Mesothelial cell of epicardium (in vitro differentiated cells): ENCODE measurements at places on chromosomes 16 and 17. TPM values are rescaled to one million over a fixed set of nuclear protein-coding genes. Genes with fewer than 3 reads are reported as not detected.
A peak's percentile ranks its signal among the peaks of the same experiment; 100 is the strongest.

DNA sequence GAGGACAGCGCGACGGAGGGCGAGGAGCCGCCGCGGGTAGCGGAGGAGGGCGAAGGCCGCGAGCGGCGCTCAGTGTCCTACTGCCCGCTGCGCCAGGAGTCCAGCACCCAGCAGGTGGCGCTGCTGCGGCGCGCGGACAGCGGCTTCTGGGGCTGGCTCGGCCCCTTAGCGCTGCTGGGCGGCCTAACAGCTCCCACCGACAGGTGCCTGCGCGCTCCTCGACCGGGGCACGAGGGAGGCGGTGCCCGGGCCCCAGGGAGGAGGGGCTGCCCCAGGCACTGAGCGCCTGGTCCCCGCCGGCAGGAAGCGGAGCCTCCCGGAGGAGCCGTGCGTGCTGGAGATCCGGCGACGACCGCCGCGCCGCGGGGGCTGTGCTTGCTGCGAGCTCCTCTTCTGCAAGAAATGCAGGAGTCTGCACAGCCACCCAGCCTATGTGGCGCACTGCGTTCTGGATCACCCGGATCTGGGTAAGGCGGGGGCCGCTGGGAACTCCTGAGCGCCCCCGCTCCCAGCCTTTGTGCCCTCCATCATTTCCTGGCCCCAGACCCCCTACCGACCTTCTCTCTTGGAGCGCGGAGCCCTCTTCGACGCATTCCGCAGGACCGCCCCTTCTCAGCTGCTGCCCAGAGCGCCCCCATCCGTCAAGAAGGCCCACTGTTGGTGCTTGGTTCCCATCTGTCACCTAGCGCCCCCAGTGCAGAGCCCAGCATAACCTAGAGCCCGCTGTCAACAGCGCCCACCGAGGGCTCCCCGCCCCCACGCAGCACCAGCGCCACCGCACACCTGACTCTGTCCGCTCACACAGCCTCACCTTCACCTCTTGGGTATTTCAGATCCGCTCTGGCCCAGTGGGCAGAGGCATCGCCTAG, 3.7 kb downstream of the C17orf50 start:
- H3K4me1 ChIP-seq = peaks cover 7% of the 10 kb centered on the region
- DNase-seq = peak; percentile 92
- no peaks in the 10 kb centered on the region for H3K36me3 ChIP-seq
- H3K27me3 ChIP-seq = no peaks in the 10 kb centered on the region
- peak overlapping the region; percentile 78 for H3K4me3 ChIP-seq

GRCh38 chr17:80455336-80455710, 21.1 kb downstream of the NPTX1 start:
- H3K4me1 ChIP-seq = peaks cover 18% of the 10 kb centered on the region
- DNase-seq = no peak
- H3K4me3 ChIP-seq = peak overlapping the region; percentile 87

DNA sequence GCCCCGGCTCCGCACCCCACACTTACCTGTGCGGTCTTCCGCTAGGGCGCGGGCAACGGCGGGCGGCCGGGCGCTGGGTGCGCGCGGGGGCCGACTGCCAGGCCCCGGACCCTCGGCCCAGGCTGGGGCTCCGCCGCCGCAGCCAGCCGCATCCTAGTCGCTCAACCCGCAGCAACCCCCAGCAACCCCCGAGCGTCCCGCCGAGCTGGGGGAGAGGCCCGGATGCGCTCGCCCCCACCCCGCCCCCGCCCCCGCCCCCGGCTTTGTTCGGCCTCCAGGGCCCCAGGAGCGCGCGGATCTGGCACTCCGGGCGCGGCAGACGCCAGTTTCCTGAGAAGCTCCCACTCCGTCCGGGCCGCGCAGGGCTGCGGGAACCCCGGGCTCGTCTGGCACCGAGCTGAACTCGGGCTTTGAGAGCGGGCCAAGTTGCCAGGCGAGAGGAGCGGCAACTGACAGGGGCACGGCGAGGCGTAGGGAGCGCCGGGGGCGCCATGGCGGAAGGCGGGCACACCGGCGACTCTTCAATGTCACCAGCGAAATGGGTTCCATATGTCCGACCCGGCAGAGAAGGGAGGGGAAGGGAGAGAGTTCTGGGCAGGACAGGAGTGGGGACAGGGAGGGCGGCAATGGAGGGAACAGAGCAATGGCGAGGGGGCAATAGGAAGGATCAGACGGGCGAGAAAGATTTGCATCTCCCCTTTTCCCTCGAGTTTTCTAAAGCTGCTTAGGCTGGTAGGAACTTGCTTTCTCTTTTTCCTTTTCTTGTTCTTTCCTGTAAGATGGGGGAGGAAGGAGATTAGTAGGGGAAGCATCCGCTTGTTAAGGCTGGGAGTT, 13.7 kb downstream of the HOXB4 start:
- DNase-seq = no peak
- H3K4me3 ChIP-seq = no peak overlapping the region

- H3K27ac ChIP-seq = no peak overlapping the region
- DNase-seq = no peak
- H3K36me3 ChIP-seq = peaks cover 4% of the 10 kb centered on the region
- H3K4me3 ChIP-seq = no peak overlapping the region
- H3K4me1 ChIP-seq = peaks cover 12% of the 10 kb centered on the region
Measured at GRCh38 chr17:61442136-61442775, 10.0 kb upstream of the TBX4 start.

DNA sequence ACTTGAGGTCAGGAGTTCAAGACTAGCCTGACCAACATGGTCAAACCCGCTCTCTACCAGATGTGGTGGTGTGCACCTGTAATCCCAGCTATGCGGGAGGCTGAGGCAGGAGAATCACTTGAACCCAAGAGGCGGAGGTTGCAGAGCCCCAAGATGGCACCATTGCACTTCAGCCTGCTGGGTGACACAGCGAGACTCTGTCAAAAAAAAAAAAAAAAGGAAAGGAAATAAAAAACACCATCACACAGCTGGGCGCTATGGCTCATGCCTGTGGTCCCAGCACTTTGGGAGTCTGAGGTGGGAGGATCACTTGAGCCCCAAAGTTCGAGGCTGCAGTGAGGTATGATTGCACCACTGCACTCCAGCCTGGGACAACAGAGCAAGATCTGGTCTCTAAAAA, 13.3 kb upstream of the SBK1 start:
- H3K27ac ChIP-seq = no peak overlapping the region
- DNase-seq = no peak
- no peaks in the 10 kb centered on the region for H3K4me1 ChIP-seq
- H3K36me3 ChIP-seq = no peaks in the 10 kb centered on the region

- H3K27ac ChIP-seq = no peak overlapping the region
- no peaks in the 10 kb centered on the region for H3K27me3 ChIP-seq
- H3K36me3 ChIP-seq = no peaks in the 10 kb centered on the region
- H3K4me1 ChIP-seq = peaks cover 23% of the 10 kb centered on the region
- DNase-seq = no peak
- no peak overlapping the region for H3K4me3 ChIP-seq
Measured at GRCh38 chr17:2705888-2706795, 5.4 kb downstream of the CLUH start.

DNA sequence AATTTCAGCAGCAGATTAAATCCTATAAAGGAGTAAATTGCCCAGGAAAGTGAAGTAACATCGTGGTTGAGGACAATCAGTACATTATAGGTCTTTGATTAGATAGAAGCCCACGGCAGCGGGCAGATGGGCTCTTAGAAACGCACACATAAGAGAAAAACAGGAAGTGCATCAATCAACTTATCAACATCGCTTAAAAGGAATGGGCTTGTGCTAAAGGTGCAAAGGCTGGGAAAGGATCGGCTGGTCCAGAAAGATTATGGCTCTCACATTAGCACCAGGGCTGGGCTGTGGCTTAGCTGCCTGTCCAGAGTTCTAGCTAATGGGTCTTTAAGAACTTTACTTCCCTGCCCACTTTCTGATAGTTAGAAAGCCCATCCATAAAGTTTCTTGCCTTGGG, 292.0 kb upstream of the TNRC6C start:
- no peak overlapping the region for H3K27ac ChIP-seq
- DNase-seq = no peak
- H3K4me3 ChIP-seq = no peak overlapping the region
- H3K4me1 ChIP-seq = peaks cover 3% of the 10 kb centered on the region

- peaks cover 7% of the 10 kb centered on the region for H3K4me1 ChIP-seq
- H3K27ac ChIP-seq = no peak overlapping the region
- H3K27me3 ChIP-seq = peaks cover 84% of the 10 kb centered on the region
Measured at GRCh38 chr17:44310609-44311376, 2.4 kb downstream of the RUNDC3A start.

- H3K36me3 ChIP-seq = no peaks in the 10 kb centered on the region
- H3K27ac ChIP-seq = peak overlapping the region; percentile 78
- DNase-seq = no peak
- H3K4me1 ChIP-seq = peaks cover 59% of the 10 kb centered on the region
- no peak overlapping the region for H3K4me3 ChIP-seq
Measured at GRCh38 chr17:46741122-46741730, 77.3 kb downstream of the WNT3 start.

The NHLRC4 gene
- 2.3 to 3.0 TPM (median 2.7 TPM) in 3 replicates for total RNA-seq

The TMEM238L gene
- not detected in 3 replicates for total RNA-seq

The FASN gene
- 227 to 230 TPM (median 229 TPM) in 3 replicates for total RNA-seq

The HCRT gene
- total RNA-seq = not detected in 3 replicates
